ENCODE measurements at places on chromosomes 11 and 22.

GRCh38 chr11:62547691-62548281 lies 1.2 kb upstream of the AHNAK start:
- DNase-seq: no peak

DNA sequence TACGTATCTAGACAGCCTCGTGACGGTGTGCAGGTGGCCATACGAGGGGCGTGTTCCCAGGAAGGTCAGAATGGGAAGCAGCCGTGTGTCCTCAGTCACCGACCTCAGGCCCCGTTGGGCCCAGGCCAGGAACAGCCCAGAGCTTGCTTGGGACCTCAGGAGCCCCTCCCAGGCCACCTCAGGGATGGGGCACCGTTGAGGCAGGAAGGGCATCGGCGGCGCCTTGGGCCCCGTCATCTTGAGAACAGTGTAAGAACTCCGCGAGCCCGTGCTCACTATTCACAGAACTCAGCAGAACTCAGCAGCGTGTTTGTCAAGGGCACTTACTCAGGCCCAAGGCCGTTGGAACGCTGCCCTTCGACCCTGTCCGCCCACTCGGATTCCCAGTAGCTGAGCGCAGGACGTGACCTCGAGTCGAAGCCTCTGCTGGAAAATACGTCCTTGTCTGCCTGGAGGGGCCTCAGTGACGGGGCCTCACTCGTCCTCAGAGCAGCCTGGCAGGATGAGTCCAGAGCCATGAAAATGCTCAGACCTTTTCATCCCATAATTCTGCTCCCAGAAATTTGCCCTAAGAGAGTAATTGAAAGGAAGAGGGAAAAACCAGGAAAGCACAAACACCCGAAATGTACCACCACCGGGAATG lies 1134.8 kb downstream of the BRD1 start:
- DNase-seq: no peak

DNA sequence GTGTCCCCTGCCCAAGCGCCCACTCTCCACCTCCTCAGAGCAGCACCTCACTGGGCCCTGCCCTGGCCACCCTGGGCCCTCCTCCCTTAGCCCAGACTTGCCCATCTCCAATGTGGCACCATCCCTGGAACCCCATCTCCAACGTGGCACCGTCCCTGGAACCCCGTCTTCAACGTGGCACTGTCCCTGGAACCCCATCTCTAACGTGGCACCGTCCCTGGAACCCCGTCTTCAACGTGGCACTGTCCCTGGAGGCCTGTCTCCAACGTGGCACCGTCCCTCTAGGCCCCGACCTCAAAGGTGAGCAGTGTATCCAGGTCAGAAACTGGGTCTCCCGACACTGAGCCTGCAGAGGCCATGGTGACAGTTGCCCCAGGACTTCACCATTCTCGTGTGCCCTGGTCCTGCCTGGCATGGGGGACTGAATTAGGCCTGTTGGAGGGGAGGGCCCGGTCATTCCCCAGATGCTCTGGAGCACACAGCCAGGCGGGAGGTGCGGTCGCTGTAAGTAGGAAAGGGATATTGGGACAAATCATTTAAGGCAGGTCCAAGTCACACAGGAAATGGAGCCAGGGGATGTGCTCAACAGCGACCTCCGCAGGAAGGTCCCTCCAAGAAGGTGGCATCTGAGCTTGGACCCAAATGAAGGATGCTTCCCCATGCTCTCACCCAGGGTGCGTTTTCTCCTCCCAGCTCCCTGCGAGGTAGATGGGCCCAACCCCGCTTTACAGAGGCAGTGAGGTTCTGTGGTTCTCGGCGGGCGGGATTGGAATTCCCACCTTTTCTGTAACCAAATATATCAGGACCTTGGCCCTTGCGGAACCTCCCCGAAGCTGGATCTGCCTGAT lies 2.4 kb upstream of the CTSD start:
- no peak for DNase-seq

DNA sequence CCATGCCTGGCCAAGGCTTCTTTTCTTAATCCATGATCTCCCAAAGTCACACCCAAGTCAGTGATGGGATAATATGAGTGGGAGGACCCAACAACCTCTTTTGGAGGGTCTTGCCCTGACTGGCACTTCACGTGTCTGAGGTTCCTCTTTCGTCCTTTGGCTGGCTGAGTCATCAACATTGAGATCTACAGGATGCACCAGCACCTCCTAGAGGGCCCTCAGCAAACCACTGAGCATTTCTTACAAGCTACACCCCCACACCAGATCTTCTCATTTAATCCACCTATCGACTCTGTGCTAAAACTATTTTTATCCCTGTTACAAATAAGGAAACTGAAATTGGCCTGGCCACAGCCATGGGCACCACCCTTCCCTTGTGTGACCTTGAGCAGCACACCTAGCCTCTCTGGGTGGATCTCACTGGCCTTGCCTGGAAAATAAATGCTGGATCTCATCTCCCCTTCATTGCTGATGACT lies 63.4 kb downstream of the FLI1 start:
- no peak for DNase-seq

DNA sequence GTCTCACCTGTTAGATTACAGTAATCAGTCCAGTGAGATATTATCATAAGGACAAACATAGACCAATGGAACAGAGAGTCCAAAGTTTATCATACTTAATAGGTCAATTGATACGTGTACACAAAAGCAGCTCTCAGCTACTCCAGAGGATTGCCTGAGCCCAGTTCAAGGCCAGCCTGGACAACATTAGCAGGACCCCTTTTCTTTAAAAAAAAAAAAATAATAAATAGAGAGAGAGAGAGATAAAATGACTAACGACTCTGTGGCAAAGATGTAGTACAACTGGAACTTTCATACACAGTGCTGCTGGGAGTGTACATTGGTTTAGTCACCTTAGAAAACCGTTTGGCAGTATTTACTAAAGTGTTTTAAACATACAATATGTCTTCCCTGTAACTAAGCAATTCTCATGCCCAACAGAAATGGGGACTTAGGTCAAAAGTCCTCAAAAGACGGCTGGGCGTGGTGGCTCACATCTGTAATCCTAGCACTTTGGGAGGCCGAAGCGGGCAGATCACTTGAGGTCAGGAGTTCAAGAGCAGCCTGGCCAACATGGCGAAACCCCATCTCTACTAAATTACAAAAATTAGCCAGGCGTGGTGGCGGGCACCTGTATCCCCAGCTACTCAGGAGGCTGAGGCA lies 10.6 kb downstream of the SNX32 start:
- no peak for DNase-seq

DNA sequence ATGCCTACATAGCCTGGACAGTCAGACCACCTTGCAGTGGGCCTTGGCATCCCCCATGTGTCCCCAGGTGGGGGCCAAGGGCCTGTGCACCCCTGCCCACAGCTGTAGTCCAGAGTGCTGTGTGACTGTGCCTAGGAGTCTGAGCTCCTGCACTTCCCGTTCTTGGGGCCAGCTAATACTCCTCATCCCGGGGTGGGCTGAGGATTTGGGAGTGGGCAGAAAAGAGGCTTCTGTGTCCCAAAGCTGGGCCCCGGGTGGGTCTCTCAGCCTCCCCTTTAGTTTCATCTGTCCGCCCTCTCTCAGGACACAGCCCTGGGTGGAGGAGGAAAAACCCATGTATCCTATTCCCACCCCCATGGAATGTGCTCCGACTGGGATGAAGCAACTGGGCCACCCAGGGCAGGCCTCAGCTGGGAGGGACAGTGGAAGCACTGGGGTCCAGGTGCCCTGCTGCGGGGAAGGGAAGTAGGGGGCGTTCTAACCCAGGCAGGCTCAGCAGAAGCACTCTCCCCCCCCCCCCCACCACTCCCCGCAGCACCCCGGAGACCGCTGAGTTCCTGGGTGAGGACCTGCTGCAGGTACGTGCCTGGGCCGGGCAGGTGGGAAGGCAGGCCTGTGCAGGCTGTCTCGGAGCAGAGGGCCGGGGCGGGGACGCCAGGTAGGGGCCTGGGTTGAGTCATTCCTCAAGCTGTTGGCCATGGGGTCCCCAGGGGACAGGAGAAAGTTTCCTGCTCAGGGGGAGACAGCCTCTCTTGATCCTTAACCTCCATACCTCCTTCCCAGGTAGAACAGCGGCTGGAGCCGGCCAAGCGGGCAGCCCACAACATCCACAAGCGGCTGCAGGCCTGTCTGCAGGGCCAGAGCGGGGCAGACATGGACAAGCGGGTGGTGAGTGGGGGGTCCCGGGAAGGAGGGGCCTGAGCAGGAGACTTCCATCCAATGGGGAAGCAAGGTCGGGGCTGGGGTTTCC lies 1.4 kb downstream of the SH3BP1 start:
- DNase-seq: no peak

GRCh38 chr11:44565953-44566949 lies 788 bp downstream of the CD82 start:
- DNase-seq: no peak

GRCh38 chr11:64566042-64566914 lies 24.7 kb upstream of the SLC22A12 start:
- no peak for DNase-seq

- DNase-seq: no peak
These were observed 24.2 kb upstream of the TREH start for GRCh38 chr11:118703563-118704106.

GRCh38 chr11:129737831-129738230 lies 77.8 kb upstream of the TMEM45B start:
- DNase-seq: no peak

GRCh38 chr11:11569936-11570491 lies 51.8 kb downstream of the GALNT18 start:
- DNase-seq: no peak

GRCh38 chr11:74636630-74637184 lies 44.3 kb downstream of the POLD3 start:
- DNase-seq: no peak

GRCh38 chr11:122309262-122309925 lies 193.4 kb upstream of the BLID start:
- DNase-seq: no peak

DNA sequence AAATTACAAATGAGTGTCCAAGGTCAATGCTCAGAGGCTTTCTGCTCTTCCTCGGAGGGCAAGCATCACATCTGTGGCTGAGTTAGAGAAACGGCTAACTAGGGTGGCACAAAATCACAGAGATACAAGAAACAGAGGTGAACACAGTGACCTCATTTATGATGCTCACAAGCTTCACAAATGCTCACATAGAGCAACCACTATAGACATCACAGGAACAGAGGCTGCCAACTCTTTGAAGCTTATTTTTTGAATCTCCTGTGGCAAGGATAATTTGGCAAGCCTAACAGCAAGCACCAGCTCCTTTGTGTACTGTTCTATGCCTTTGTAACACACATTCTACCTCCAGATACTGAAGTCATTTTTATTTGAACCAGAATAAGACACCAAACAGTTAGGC lies 416.5 kb upstream of the DDI1 start:
- DNase-seq: no peak

GRCh38 chr11:115698243-115698642 lies 194.0 kb upstream of the CADM1 start:
- no peak for DNase-seq

DNA sequence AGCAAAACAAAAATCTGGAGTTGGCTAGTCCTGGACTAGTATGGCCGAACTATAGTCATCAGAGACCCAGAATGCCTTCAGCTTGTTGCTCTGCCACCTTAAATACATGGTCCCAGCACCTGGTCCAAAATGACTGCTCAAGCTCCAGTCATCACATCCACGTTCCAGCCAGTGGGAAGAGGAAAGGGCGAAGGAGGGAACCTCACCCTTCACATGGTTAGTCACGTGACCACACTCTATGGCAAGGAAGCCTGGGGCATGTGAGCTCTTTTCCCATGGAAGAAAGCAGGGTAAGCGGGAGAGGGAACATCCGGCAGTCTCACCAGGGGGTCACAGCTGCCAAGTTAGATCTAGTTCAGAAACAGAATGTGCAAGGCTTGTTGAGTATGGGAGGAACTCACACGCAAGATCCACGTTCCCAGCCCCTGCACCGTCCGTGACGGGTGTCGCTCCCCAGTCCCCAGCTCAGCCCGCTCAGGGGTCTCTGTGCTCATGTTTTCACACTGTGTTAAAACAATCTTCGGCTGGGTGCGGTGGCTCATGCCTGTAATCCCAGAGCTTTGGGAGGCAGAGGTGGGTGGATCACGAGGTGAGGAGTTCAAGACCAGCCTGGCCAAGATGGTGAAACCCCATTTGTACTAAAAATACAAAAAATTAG lies 1.9 kb upstream of the ANO9 start:
- no peak for DNase-seq

DNA sequence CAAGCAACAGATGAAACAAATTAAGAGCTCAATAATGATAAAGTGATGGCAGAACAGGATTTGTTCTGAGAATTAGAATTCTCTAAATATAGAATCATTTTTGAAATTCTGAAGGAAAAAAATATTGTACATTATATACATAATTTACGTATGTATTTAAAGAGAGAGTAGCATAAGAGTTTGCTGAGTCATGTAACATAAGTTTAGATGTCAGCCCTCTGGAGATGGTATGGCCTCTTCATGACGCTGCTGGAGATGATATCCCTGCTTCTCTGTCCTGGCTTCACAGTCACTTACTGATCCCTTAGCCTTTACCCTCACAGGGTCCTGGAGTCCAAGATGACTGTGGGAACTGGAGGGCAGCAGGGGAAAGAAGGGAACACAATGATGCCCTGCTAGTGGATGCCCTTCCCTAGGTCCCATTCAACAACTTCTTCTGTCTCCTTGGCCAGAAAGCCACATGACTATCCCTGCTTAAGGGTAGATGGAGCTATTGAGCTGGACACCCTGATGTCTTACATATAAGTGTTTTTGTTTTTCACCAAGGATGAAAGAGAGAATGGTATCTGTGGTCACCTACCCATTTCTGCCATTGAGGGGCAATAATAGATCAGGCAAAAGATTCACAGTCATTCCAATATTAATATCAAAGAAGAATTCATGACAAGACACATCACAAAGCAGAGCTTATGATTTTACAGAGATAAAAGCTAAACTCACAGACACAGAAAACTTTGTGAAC lies 753.1 kb downstream of the TBC1D22A start:
- DNase-seq: no peak

DNA sequence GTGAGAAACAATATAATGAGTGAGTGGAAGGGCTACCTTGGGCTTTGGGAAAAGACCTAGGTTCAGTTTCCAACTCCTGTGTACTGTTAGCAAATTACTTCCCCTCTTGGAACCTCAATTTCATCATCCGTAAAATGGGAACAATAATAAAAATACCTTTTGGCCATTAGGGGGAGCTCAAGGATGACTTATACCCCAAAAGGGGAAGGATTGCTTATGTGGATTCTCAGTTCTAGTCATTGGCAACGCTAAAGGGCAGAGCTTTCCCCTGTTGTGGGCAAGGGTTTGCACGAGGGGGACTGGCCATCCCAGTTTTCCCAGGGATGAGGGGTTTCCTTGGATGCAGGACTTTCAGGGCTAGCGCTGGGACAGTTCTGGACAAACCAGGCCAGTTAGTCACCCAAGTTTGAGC lies 3.1 kb upstream of the COMMD9 start:
- no peak for DNase-seq

Measured in stimulated activated CD4-positive, alpha-beta T cell treated with anti-CD3 and anti-CD28 coated beads, Interleukin-1b, Interleukin-23, amount 100 ng/mL, for 1 hour (primary cell).